ENCODE measurements at places on chromosomes 7 and 10.

DNA sequence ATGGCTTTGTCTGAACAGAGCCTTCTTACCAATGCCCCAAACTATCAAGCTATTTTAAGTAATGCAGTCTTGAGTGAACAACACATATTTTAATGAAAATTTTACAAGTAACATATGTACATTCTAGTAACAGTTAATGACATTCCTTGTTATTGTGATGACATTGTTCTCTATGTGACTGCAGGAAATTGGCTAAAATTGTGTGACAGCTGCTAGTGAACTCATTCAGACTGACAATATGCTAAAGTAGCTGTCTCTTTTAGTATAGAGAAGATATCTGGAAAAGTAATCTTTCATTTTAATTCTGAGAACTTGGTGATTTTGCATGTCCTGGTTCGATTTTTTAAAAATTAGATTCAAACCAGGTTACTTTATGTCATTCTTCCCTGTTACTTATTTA is 259.8 kb upstream of the MAGI2 start:
- DNase-seq: no peak

GRCh38 chr10:132104062-132104461 is 38.3 kb downstream of the JAKMIP3 start:
- DNase-seq: no peak

- DNase-seq: peak; percentile 92
Measured at GRCh38 chr10:100338434-100339036, 8.5 kb upstream of the SCD start.

DNA sequence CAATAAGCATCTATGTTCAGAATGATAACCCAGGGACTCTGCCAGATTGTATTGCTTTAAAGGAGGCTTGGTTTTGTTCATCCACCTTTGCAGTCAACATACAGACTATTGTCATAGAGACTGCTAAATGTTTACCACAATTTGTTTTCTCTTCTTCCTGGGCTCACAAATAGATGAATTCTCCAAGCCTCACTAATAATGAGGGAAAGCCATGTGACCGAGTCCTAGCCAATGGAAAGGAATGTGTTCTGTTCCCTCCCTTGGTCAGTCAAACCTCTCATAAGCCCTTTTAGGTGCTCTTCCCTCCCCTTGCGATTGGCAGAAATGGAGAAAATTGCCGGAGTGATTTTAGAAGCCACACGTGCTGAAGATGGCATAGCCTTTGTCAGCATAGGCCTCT is 136.9 kb downstream of the RTKN2 start:
- DNase-seq: no peak

DNA sequence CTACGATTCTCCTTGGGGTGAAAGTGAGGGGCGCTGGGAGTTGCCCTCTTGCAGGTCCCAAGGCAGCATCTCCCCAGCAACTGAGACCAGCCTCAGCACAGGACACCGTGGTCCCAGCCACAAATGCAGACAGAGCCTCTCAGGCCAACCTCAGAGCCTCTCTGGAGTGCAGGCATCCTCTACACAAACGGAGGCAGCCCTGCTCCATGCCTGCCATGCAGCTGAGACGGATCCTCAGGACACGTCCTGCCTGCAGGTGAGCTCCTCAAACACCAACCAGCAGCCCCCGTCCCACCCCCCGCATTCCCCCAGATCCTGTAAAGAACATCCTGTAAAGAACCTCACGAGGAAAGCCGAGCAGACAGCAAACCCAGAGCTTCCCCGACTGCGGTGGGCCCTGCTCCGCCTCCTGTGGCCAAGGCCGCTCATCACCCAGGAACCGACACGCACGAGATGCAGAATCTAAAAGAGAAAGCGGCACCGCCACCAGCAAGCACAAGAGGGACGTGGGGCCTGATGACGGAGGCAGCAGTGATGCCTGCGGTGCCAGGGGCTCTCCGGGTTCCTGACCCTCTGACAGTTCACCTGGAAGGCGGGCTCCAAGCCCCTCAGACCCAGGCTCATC is 186.9 kb downstream of the PTPRN2 start:
- no peak for DNase-seq

DNA sequence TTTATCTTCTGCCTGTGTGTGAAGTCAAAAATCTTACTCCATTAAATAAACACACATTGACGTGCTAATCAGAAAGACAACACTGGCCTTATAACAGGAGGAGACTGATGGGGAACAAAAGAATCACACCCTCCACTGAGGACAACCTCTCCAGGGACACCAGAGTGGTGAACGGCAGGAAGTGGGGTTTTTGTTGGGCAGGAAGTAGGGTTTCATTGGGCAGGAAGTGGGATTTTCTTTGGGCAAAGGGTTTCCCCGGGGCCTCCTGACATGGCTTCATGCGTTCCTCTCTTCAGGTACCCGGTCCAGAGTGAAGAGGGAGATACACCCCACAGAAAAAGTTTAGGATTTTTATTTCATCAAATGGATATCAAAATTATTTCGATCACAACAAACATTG is 30.6 kb downstream of the ADARB2 start:
- DNase-seq: no peak

DNA sequence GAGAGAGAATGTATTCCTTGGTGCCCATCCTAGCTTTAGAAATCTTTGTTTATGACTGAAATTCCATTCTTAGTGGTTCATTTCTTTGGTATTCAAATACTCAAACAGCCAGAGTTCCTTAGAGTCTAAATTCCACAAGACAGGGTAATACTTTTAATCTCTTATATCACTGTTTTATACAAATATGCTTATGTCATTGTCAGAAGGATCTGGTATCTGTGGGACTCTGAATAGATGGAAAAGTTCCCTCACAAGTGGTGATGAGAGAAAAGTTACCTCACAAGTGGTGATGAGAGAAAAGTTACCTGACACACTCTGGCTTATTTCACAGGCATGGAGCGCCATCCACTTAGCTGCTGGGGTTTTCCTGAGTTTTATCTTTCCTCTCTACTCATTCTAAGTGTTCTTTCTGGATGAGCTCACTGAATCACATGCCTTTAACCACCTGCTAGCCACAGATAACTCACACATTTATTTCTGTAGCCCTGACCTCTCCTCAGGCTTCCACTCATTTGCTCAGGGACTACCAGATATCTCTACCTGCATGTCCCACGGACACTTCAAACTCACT is 784.0 kb downstream of the SUGCT start:
- DNase-seq: no peak

- DNase-seq: no peak
Measured at GRCh38 chr7:133360201-133360600, 107.3 kb downstream of the EXOC4 start.

DNA sequence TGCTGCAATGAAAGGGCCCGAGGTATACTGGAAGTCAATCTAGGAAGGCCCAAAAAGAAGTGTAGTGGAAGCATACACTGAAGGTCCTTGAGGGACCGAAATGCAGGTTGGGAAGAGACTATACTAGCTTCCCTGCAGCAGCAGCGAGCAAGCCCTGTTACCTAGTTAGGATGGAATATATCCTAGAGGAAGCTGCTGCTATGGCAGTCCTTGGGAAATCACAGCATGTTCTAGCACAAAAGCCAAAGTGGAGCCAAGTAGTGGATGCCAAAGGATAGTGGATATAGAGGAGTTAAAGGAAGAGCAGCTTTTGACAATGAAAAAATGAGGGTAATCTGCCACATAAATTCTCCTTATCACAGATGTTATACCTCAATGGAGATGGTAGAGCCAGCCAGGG is 123.8 kb upstream of the STARD3NL start:
- no peak for DNase-seq

- DNase-seq: no peak
Measured at GRCh38 chr7:36949711-36950600, 225.7 kb upstream of the AOAH start.

DNA sequence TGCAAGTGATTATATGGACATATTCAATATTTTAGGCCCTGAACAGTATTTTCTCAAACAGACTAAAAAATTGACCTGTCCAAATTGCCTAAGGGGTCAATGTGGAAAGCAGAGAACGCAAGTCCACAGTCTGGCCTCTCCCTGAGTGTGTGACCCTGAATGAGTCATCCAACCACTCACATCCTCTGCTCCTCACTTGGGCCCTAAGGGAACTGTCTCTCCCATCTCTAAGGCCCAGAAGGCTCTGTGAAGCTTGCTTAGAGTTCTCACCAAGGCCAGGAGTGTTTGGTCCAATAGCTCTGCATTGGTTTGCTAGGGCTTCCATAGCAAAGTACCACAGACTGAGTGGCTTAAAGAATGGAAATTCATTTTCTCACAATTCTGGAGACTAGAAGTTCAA is 155.1 kb downstream of the LSM5 start:
- DNase-seq: no peak

DNA sequence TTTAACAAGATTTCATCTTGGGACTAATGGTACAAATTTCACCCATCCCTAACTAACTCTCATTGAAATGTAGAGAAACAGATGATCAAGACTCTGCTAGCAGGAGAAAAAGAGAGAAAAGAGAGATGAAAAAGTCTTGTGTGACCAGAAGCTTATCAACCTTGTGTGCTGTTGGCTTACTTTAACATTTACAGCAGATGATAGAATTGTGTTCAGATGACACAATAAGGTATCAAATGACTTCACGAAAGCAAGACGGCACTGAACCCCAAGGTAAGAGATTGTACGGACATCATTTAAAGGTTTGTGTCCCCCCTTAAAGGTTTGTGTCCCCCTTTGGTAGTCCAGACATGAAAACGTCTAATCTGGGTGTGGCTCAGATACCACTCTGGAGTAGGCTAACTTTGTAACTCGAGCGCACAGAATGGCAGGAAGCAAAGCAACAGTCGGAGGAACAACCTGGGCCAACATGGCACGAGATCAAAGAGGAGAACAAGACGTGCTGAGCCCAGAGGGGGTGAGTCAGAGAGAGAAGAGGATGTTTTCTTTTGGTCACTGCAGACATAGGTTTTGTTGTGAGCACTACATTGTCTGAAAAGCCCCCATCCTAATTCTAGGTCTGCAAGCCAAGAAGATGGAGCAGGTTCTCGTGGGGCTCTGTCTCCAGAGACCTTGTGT is 10.4 kb upstream of the LMBR1 start:
- DNase-seq: no peak

DNA sequence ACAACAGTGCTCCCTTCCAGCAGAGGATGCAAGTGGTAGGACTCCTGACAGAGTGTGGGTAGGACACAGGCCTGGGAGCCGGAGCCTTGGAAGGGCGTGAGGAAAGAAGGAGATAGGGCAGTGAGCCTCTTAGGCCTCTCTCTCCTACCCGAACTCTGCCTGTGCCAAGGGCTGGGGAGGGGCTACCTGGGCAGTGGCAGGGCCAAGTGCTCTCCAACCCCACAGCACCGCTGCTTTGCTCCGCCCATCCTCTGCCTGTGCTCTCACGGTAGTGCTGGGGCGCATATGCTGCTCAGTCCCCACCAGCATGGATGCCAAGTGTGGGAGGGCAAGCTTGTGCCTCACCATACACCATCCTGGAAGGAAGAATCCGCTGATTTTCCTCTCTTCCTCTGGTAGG is 7.5 kb downstream of the FAM131B start:
- DNase-seq: no peak

- DNase-seq: no peak
Measured at GRCh38 chr10:95963991-95964389, 56.2 kb downstream of the CC2D2B start.

DNA sequence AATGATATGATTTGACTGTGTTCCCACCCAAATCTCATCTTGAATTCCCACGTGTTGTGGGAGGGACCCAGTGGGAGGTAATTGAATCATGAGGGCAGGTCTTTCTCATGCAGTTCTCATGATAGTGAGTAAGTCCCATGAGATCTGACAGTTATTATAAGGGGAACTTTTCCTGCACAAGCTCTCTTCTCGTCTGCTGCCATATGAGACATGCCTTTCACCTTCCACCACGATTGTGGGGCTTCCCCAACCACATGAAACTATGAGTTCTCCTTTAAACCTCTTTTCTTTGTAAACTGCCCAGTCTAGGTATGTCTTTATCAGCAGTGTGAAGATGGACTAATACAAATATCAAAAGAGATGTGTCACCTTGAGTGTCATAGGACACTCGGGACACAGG is 502.7 kb upstream of the PODXL start:
- no peak for DNase-seq

DNA sequence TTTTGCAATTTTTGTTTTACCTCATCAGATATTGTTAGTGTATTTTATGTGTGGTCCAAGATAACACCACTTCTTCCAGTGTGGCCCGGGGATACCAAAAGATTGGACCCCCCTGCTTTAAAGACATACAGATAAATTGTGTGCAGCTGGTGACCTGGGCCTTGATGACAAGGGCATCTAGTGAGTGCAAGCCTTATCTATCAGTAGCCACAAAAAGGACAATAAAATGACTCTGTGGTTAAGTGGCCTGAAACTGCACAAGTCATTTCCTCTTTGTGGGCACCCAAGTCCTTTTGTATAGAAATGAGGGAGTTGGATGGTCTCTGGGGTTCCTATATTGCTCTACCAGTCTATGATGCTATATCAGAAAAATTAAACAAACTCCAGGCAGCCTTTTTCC is 98.1 kb downstream of the PARD3 start:
- no peak for DNase-seq

- DNase-seq: no peak
Measured at GRCh38 chr10:66782776-66783175, 143.1 kb upstream of the LRRTM3 start.

GRCh38 chr7:1549357-1550004 is 6.5 kb downstream of the TMEM184A start:
- no peak for DNase-seq

- DNase-seq: peak; percentile 43
Measured at GRCh38 chr10:1083581-1083980, 27.4 kb downstream of the WDR37 start.

DNA sequence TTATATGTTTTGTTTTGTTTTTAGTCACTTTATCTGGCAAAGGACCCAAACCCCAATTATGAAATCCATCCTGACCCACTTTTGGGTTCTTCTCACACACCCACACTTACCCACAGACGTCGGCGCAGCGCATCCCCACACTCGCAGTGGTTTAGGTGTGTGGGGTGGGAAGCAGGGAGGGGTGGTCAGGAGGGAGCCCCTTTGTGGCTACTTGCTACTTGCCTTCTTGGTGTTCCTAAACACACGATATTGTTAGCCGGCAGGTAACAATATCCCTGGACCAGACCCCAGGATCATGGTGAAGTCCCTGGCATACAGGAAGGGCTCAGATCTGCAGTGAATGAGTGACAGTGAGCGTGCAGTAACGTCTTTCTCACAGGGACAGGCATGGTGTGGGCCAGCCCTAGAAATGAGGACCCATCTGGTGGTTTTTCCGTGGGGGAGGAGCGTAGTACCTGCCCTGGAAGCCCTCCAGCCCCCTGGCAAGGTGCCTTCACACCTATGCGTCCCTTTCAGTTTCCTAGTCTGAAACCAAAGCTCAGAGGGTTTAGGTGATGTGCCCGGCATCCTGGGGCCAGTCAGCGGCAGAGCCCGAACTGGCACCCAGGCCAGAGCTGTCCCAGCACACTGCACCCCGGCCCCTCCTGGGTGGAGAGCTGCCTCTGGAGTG is 4.4 kb downstream of the SPOCK2 start:
- peak; percentile 87 for DNase-seq

GRCh38 chr10:930625-931325 is 730 bp downstream of the LARP4B start:
- DNase-seq: peak; percentile 66

- DNase-seq: no peak
Measured at GRCh38 chr10:51629934-51630639, 69.3 kb downstream of the CSTF2T start.

GRCh38 chr7:55129541-55130394 is 111.0 kb downstream of the EGFR start:
- DNase-seq: no peak
